ENCODE measurements at places on chromosomes 6 and 20. TPM values are rescaled to one million over a fixed set of nuclear protein-coding genes. Genes with fewer than 3 reads are reported as not detected.
A peak's percentile ranks its signal among the peaks of the same experiment; 100 is the strongest.

LRRC73 gene
- under 0.01 TPM for total RNA-seq

TRIM15 gene
- not detected for total RNA-seq

SNX5 gene
- 72.5 TPM for total RNA-seq

GTSF1L gene
- total RNA-seq = not detected

TGM3 gene
- total RNA-seq = not detected

TMX4 gene
- total RNA-seq = 16.8 TPM

ZSCAN31 gene
- 12.1 TPM for total RNA-seq

CCM2L gene
- 17.3 TPM for total RNA-seq

DUSP15 gene
- 0.26 TPM for total RNA-seq

KHDC1L gene
- total RNA-seq = not detected

DNA sequence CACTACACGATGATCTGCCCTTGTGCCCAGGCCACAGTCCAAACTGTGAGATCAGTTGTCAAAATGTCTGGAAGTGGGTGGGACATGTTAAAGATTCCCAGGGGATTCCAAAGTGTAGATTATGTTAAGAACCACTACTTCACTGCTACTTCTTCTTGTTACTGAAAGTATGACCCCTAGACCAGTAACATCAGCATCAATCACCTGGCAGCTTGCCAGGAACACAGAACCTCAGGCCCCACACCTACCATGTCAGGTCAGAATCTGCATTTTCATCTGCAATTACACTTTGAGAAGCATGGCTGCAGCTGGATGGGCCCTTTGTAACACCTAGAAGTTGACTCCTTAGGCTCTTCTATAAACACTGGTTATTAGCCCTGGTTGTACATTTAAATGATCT, 36.1 kb downstream of the RFPL4B start:
- DNase-seq = no peak

DNA sequence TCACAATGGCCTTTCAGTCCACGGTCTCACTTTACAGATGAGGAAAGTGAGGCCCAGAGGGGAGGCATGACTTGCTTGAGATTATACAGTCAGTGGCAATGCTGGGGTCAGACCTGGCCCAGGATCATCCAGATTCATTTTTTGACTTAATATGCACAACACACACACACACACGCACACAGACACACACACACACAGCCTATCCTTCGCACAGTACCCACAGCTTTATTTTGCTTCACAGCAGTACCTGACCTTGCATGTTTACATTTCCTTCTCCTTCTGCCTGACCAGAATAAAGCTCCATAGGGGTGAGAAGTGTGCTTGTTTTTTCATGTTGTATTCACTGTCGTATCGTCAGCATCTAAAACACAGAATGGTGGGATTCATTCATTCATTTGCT, 79.8 kb downstream of the VEGFA start:
- DNase-seq = no peak

- DNase-seq = peak; percentile 95
These were observed 867 bp downstream of the MTHFD1L start for GRCh38 chr6:150866147-150866990.

DNA sequence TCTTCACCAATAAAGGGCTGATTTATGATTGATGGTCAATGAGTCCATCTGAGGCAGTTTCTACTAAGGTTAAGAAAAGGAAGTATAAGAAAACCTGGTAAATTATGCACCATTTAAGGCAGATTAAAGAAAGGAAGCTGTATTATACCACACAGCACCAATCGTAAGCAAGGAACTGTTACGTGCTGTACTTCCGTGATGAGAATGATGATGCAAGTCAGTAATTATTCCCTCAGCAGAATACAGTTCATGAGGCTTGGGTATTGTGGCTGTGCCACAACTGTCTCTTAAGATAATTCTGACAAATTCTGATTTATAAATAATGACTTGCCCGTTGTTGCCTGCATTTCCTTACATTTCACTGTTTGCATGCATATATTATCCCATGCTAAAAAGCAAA, 699.0 kb downstream of the HDGFL1 start:
- no peak for DNase-seq

DNA sequence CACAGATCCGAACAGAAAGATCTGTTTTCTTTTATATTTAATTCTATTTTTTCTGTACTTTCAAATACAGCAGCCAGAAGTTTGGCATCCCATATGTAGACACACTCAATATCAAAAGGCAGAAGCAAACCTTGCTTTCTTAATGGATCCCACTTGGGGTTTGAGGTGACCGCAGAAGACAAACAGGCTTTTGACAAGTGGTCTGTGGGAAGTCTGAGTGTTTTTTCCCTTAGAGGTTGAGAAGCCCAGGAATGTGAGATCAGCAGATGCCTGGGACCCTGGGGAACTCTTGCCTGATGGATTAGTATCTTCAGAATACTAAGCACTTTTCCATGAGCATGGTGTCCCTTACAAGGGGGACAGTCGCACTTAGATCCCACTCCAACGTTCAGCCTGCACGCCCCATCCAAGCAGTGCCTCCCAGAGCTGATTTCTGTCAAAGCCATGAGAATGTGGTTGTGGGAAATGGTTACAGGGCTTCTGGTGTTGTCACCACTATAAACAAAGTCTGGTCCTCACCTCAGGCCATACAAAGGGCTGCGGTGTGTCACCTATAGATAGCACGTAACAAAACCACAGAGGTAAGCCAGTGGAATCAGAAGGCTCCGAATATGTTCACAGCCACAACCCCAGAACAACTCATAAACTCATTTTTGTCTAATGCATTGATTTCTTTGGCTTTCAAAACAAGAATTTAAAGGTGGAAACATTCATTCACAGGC, 12.7 kb downstream of the IL17F start:
- no peak for DNase-seq

DNA sequence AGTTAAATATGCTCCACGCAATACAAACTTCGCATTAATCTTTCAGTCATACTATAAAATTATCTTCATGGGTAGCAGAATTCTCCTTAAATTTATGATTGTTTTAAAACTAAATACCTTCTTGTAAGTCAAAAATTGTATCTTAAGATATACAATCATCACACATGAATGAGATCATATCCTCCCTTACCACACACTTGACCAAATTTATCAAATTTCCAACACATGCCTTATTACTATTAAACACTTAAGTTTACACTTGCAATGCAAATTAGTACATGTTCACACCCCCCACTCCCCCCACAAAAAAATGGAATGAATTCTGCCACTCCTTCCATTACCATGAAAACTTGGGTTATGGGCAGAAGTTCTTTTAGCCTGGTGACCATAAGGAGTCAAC, 13.8 kb downstream of the RANBP9 start:
- no peak for DNase-seq

GRCh38 chr6:148521586-148521985, 178.9 kb downstream of the SASH1 start:
- peak; percentile 56 for DNase-seq

DNA sequence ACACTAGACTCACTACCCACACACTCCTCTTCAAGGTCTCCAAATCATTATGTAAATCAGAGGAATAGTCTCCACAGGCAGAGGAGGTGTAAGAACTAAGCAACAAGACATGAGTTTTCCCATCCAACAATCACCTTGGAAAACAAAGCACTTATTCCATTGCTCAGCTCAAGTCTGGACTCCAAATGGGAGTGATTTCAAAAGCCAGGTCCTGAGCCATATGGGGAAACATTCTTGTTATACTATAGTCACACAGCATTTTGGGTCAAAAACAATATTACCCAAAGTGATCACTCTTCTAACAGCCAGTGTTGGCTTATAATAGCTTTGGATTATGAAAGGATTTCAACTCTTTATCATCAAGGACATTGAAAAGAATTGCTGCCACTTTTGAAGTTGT, 3.6 kb upstream of the PRPH2 start:
- no peak for DNase-seq

- no peak for DNase-seq
These were observed 33.5 kb upstream of the POU3F2 start for GRCh38 chr6:98800866-98801265.

DNA sequence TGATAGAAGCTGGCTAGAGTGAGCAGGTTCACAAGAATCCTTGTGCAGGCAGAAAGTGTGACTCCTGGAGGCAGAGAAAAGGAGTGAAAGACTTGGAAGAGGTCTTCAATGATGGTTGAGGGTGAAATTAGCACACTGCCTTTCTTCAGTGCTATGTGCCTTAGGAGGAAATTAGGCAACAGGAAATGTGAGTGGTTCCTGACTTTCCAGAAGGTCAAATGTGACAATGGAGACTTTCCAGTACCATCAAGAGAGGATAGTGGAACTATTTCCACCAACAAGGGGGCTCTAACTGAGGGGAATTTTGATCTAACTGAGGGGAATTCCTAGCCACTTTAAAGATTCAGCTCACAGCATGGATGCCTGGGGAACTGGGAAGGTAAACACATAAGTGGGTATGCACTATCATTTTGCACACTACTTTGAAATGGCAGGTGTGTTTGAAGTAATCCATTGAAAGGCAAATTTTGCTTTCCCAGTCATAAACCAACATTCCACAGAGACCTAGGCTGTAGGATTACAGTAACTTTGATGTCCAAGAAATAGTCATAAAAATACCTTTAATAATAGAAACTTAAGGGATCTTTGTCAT, 90.0 kb downstream of the PERP start:
- DNase-seq = peak; percentile 19

- DNase-seq = peak; percentile 79
These were observed 815 bp downstream of the UTRN start for GRCh38 chr6:144285798-144286502.

GRCh38 chr20:35568645-35569044, 26.8 kb downstream of the ERGIC3 start:
- DNase-seq = peak; percentile 4

GRCh38 chr6:25404091-25404490, 124.9 kb downstream of the CARMIL1 start:
- DNase-seq = no peak

DNA sequence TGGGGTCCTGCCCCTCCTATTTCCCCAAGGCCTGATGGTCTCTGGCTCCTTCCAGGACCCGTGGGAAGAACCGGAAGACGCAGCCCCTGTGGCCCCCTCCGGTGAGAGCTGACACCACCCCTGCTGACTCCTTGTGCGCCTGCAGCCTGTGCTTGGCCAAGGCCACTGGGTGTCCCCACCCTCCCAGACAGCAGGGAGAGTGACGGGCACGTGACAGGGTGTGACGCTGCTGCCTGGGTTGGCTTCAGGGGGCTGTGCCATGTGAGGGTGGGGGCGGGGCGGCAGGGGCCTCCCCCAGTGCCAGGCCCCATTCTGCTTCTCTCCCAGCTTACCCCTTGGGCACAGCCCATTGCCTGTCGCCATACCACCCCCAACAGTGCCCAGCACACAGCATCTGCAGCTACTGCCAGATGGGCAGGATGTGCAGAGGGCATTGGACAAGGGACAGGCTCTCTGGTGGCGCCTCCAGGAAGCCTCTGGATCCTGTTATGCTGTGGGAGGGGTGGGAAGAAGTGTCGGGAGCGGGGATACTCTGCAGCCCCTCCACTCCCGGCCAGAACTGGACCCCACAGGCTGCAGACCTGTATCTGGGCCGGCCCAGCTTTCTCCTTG, 2.9 kb downstream of the BIRC7 start:
- no peak for DNase-seq

DNA sequence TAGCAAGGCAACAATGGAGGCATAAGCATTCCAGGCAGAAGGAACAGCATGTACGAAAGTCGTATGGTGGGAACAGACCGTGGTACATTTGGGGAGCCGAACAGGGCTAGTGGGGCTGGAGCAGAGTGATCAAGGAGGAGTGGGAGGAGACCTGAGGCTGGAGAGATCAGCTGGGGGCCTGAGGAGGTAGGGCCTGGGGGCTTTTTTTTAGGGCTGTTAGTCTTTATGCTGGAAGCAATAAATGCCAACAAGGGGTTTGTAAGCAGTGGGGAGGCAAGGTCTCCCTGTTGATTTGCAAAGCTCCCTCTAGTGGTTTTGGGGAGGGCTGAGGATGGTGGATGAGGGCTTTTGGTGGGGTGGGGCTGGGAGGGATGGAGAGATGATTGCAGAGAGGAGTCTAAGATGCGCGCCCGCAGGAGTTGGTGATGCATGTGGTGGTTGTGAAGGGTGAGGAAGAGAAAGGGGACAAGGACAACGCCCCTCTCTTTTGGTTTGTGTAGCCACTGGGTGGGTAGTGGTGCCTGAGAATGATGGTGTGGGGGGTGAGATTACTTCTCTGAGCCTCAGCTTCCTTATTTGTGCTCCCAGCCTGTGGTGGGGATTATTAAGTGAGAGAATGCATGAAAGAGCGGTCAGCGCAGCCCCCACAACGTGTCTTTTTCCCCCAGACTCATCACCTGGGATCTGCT, 74.1 kb upstream of the TOX2 start:
- no peak for DNase-seq

GRCh38 chr6:31681135-31681671, 336 bp upstream of the LY6G5C start:
- peak; percentile 30 for DNase-seq

GRCh38 chr6:112413780-112414179, 66.7 kb downstream of the RFPL4B start:
- DNase-seq = no peak

DNA sequence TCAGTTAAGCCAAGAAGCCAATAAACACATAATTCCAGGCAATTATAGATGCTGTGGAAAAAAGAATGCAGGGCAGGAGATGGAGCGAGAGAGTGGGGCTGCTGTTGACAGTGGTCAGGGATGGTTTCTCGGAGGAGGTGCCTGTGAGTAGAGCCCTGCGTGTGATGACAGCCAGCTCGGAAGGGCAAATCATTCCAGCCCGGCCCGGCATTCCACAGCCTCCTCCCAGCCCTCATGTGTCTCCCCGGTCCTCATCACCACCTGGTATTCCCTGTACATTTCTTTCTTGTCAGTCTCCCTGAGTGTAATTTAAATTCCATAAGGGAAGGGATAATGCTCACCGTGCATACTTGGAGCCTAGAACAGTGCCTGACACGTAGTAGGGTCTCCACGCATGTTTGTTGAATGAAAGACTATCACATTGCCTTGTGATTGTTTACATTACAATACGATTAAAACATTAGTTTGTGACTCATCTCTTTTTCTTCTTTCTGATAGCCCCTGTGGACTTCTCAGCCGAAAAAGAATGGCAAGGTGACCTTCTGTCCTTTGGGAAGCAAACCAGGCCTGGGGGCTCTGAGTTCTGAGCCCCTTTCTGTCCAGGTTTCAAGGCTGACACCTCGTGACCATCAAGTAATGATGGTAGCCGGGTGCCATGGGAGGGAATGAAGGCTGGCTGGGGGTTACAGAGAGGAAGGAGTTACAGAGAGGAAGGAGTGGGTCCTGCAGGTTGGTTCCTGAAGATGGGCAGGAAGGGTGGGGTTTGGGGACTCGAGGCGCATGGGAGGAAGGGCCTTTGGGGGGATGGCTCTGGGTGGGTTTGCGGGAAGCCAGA, 379.5 kb upstream of the SULF2 start:
- no peak for DNase-seq

DNA sequence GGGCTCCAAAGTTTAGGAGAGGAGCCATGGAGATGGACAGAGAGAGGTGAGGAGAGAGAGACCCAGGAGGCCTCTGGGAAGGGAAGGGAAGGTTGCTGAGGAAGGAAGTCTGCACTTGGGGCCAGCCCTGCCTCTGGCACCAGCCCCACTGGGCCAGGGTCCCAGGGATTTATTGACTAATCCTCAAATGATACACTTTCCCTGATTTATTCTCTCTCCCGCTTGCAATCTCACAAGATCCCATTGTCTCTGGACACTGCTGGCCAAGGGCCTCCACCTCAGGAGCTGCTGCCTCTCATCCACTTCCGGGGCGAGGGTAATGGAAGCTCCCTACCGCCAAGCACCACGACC, 43.6 kb upstream of the FOXP4 start:
- DNase-seq = no peak

- DNase-seq = no peak
These were observed 38.5 kb downstream of the RIPOR3 start for GRCh38 chr20:50652702-50653294.

Data from dermis microvascular lymphatic vessel endothelial cell (primary cell).